ENCODE measurements at places on chromosomes 3 and 15.

DNA sequence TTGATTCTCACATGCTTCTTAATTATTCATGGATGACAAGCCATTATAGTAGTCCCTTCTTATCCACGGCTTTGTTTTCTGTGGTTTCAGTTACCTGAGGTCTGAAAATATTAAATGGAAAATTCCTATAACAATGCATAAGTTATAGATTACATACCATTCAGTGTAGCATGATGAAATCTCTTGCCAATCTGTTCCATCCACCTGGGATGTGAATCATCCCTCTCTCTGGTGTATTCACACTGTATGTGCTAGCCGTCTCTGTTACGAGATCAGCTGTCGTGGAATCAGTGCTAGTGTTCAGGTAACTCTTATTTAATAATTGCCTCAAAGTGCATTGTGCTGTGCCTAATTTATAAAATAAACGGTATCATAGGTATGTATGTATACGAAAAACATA is 5.2 kb downstream of the WDR5B start:
- DNase-seq, result no peak

- DNase-seq, result no peak
These were observed 68.9 kb upstream of the WNT5A start for GRCh38 chr3:55555873-55556618.

GRCh38 chr15:71686221-71687050 is 123.9 kb upstream of the NR2E3 start:
- no peak for DNase-seq

GRCh38 chr3:195251336-195252065 is 19.5 kb downstream of the XXYLT1 start:
- DNase-seq, result no peak

DNA sequence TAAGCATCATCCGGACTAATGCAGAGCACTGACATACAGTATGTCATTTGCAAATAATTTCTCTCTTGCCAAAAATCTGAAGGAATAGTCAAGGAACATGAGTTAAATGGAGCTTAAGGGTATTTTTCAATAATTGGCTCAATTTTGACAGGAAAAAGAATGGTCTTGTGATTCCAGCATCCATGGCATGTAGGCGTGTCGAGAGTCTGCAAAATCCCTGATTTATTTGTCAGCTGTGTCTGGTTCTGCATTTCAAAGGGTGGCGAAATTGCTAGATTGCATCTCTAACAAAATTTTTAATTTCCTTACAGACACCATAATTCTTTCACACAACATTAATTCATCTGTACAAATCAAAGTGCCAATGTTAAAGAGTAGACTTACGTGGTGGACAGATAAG is 65.4 kb upstream of the TBC1D23 start:
- DNase-seq, result no peak

DNA sequence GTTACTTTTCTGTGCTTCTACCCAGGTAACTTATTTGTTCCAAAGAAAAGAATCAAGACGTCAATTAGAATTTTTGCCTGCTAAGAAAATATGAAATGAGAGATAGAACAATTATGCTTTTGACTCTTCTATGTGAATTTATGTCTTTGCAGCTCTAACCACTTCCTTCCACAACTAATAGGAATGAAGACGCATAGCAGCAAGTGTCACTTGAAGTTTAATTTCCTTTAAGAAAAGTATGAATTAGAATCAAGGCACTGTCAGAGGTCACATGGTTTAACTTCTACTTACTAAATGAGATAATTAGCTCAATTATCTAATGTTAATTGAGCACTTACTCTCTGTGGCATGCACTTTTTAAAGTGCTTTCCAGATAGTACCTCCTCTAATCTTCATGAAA is 3.3 kb downstream of the WDR49 start:
- DNase-seq, result no peak

DNA sequence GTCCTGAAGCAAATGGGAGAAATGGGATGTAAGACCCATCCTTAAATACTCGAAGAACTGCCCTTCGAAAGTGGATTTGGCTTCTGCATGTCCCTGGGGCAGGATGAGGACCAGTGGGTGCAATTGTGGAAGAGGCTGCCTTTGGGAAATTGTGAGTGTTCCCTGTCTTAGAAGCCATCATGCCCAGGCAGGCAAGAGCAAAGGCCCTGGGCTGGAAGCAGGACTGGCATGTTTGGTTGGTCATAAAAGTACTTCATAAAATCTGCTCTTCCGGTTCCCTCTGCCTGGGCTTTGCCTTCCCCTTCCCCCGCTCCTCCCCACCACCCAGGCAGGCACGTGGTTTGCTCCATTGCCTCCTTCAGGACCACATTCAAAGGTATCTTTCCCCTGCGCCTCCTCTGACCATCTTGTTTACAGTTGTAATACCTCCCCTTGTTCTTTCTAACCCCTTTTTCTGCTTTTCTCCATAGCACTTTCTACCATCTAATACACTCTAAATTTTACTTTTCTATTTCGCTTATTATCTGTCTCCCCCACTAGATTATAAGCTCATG is 8.3 kb downstream of the MINAR1 start:
- DNase-seq, result no peak

DNA sequence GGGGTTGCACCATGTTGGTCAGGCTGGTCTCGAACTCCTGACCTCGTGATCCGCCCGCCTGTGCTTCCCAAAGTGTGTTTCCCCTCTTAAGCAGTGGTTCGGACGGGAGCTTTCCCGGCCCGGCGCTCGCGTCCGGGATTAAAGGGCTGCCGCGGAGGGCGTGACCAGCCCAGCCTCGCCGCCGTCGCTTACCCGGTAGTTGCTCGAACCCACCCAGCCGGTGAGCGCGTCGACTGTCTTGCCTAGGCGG is 513 bp downstream of the CLASP2 start:
- peak; percentile 69 for DNase-seq

- DNase-seq, result no peak
These were observed 63.2 kb downstream of the IQGAP1 start for GRCh38 chr15:90451053-90451850.

DNA sequence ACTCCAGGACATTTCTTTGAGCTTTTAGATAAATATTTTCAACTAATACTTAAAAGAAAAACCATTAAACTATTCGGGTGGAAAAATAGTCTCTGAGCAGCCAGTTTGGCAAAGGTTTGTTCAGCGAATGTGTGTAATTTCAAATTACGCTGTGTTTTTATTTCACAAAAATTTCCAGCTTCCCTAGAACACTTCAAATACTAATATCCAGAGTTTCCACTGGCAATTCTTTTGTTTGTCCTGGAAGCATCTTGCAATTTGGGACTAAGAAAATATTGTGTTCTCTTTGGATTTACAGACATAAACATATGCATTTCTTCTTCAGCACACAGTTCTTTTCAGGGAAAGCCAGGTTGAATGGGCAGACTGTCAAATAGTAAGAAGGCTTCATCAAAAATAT is 61.9 kb downstream of the MDFIC2 start:
- DNase-seq, result no peak

DNA sequence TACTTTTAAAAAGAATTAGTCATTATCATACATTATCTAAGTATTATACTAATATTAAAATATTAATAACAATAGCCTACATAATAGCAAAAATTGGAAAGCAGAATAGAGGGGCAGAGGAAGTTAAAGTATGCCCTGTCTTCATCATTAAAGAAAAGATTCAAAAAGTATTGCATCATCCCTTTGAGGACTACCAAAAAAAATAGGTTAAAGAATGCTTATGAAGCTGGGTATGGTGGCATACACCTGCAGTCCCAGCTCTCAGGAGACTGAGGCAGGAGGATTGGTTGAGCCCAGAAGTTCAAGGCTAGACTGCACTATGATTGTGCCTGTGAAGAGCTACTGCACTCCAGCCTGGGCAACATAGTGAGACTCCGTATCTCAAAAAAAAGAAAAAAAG is 207.7 kb downstream of the STT3B start:
- no peak for DNase-seq

- no peak for DNase-seq
These were observed 85.9 kb downstream of the AQR start for GRCh38 chr15:34883633-34884032.

DNA sequence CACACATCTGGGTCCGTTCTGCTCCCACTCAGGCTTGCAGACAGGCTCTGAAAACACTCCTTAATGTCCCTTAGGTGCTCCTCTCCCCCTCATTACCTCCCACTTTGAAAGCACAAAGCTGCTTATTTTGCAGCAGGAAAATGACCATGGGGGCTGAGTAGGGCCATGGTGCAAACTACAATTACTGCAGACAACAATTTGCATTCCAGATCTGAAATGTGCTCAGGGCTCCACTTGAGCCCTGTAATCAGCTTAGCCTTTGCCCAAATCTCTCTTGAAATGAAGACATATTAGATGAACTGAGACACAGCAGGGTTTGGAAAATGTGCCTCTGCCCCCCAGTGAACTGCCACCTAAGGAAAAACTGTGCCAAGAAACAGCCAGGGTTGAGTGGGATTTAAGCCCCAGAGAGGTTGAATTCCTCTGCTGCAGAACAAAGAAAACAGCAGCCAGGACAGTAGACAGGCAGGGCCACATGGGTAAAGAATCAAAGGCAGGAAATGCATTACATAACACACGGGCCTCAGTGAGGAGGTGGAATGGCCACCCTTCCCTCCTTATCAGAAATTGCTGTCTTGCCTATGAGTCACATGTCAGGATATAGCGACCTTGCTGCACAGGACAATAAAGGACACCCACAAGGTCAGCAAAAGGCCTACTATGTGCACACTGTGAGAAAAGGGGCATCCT is 126.8 kb upstream of the ARHGEF3 start:
- DNase-seq, result no peak

GRCh38 chr3:130948929-130949328 is 55.0 kb downstream of the ATP2C1 start:
- DNase-seq, result no peak

DNA sequence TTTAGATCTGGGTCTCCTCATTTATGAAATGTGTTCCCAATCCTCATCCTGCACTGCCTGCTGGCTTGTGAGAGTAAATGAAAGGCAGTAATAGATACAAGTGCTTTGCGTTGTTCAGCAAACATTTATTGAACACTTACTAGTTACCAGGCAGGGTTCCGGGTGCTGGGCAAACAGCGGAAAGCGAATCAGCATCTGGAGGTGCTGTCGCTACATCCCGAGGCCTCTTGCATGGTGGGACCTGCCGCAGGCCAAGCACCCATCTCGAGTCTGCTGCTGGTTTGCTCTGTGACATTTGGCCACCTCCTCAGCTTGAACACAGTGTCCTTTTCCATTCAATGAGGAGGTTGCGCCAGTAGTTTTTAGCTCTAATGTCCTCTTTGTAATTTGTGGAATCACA is 24.8 kb downstream of the TRAK1 start:
- no peak for DNase-seq

- DNase-seq, result no peak
These were observed 242.1 kb upstream of the TLE3 start for GRCh38 chr15:70339571-70340493.

DNA sequence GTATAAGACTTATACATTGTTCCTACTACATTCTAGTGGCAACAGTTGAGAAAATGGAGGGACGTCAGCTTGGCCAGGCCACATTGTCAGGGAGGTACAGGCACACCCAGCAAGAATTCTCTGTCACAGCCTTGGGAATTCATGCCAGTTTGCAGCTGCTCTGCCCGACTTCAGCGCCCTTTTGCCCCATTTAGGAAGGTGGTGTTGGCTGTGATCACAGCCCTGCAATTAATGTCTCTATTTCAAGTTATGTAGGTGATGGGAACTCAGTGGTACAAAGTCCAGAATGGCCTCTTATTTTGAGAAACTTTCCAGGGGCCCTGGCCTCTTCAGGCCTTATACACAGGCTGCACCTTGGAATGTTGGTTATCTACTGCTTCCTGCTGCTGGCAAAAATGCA is 26.7 kb downstream of the AMOTL2 start:
- DNase-seq, result no peak

GRCh38 chr15:44231842-44232241 is 36.8 kb upstream of the FRMD5 start:
- DNase-seq, result no peak

GRCh38 chr3:23254282-23254681 is 51.2 kb downstream of the UBE2E2 start:
- no peak for DNase-seq

GRCh38 chr15:55683376-55683775 is 59.6 kb downstream of the PRTG start:
- no peak for DNase-seq

All from left ventricle myocardium inferior (tissue), 1 donor.